ENCODE measurements at places on chromosomes 7 and 10. TPM values are rescaled to one million over a fixed set of nuclear protein-coding genes. Genes with fewer than 3 reads are reported as not detected.

AS3MT gene
- 0.12 TPM for total RNA-seq

CUBN gene
- 1.4 TPM for total RNA-seq

NKX1-2 gene
- not detected for total RNA-seq

ZNF438 gene
- 3.1 TPM for total RNA-seq

GJD4 gene
- total RNA-seq, result not detected

ZNF789 gene
- total RNA-seq, result 28.5 TPM

SORBS1 gene
- total RNA-seq, result 0.69 TPM

SH2D4B gene
- 0.17 TPM for total RNA-seq

UBN2 gene
- 13.8 TPM for total RNA-seq

MGMT gene
- 17.1 TPM for total RNA-seq

BLNK gene
- not detected for total RNA-seq

ARHGAP19 gene
- 31.1 TPM for total RNA-seq

HTR7 gene
- total RNA-seq, result not detected

RALA gene
- total RNA-seq, result 36.4 TPM

FAM25G gene
- total RNA-seq, result not detected

ITGA8 gene
- not detected for total RNA-seq

WASL gene
- total RNA-seq, result 8.5 TPM

TACR2 gene
- total RNA-seq, result not detected

HECW1 gene
- not detected for total RNA-seq

C10orf95 gene
- total RNA-seq, result not detected

RAB19 gene
- 16.5 TPM for total RNA-seq

STAM gene
- 29.5 TPM for total RNA-seq

TMEM229A gene
- not detected for total RNA-seq

ABLIM1 gene
- total RNA-seq, result 68.3 TPM

ATOH7 gene
- not detected for total RNA-seq

AZGP1 gene
- total RNA-seq, result not detected

APBB1IP gene
- total RNA-seq, result 59.3 TPM

CNNM1 gene
- total RNA-seq, result 0.29 TPM

ZNF467 gene
- total RNA-seq, result not detected

XRCC2 gene
- 13.8 TPM for total RNA-seq

AKR1C2 gene
- total RNA-seq, result not detected

ASAH2 gene
- total RNA-seq, result 2.0 TPM

PRSS37 gene
- total RNA-seq, result not detected

CALML5 gene
- total RNA-seq, result not detected

GPRIN2 gene
- total RNA-seq, result not detected

PNLIPRP2 gene
- total RNA-seq, result not detected

C10orf67 gene
- 0.20 TPM for total RNA-seq

STEAP1 gene
- 2.4 TPM for total RNA-seq

ANKRD2 gene
- not detected for total RNA-seq

SNX10 gene
- 45.7 TPM for total RNA-seq

TMEM26 gene
- not detected for total RNA-seq

NME8 gene
- total RNA-seq, result not detected

TCAF2 gene
- 28.7 TPM for total RNA-seq

TCERG1L gene
- 0.07 TPM for total RNA-seq

ASB10 gene
- total RNA-seq, result not detected

BTBD16 gene
- total RNA-seq, result not detected

SLC18A3 gene
- not detected for total RNA-seq

TMEM140 gene
- 24.5 TPM for total RNA-seq

MLXIPL gene
- total RNA-seq, result not detected

OSBPL3 gene
- 73.2 TPM for total RNA-seq

MSMB gene
- total RNA-seq, result not detected

NODAL gene
- total RNA-seq, result not detected

MALRD1 gene
- not detected for total RNA-seq

ACTL6B gene
- not detected for total RNA-seq

CFAP69 gene
- not detected for total RNA-seq

MYL7 gene
- total RNA-seq, result not detected
